Memory B cell (primary cell): ENCODE measurements at places on chromosomes 7 and 10.

DNA sequence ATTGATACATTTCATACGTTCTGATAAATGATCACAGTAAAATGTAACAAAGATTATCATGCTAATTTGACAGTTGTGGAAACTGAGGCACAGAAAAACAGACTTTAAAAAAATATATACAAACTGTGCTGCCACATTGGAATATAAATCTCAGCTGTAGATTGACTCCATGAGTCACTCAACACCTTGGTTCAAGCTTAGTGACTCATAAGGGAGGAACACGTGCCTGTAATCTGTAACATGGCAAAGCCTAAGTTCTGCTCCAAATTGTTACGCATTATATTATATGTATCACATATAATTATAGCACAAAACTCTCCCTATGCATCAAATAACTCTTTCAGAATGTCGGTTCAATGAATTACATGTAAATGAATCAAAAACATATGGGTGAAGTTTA lies 1047.5 kb downstream of the GATA3 start:
- no peaks in the 10 kb centered on the region for H3K36me3 ChIP-seq
- no peak overlapping the region for H3K4me3 ChIP-seq
- DNase-seq = no peak
- H3K27ac ChIP-seq = no peak overlapping the region
- no peaks in the 10 kb centered on the region for H3K4me1 ChIP-seq

GRCh38 chr7:159128767-159129166 lies 15.9 kb downstream of the VIPR2 start:
- no peak overlapping the region for H3K4me3 ChIP-seq
- no peak for DNase-seq
- H3K27ac ChIP-seq = no peak overlapping the region
- no peaks in the 10 kb centered on the region for H3K4me1 ChIP-seq
- peaks cover 5% of the 10 kb centered on the region for H3K27me3 ChIP-seq

GRCh38 chr10:101164020-101164419 lies 32.9 kb downstream of the TLX1 start:
- no peak overlapping the region for H3K4me3 ChIP-seq
- H3K36me3 ChIP-seq = peaks cover 2% of the 10 kb centered on the region
- H3K4me1 ChIP-seq = peaks cover 10% of the 10 kb centered on the region

- H3K27me3 ChIP-seq = no peaks in the 10 kb centered on the region
- H3K4me3 ChIP-seq = no peak overlapping the region
- H3K36me3 ChIP-seq = no peaks in the 10 kb centered on the region
- DNase-seq = no peak
- H3K27ac ChIP-seq = no peak overlapping the region
- no peaks in the 10 kb centered on the region for H3K4me1 ChIP-seq
Measured at GRCh38 chr7:11573128-11573750, 258.8 kb downstream of the THSD7A start.

- DNase-seq = no peak
- peaks cover 2% of the 10 kb centered on the region for H3K4me1 ChIP-seq
- H3K4me3 ChIP-seq = no peak overlapping the region
- H3K27ac ChIP-seq = no peak overlapping the region
Measured at GRCh38 chr10:70551466-70551865, 51.1 kb downstream of the PRF1 start.

- no peak for DNase-seq
- H3K27ac ChIP-seq = no peak overlapping the region
- H3K4me3 ChIP-seq = no peak overlapping the region
- no peaks in the 10 kb centered on the region for H3K4me1 ChIP-seq
Measured at GRCh38 chr7:109996927-109997326, 1094.0 kb upstream of the LRRN3 start.

DNA sequence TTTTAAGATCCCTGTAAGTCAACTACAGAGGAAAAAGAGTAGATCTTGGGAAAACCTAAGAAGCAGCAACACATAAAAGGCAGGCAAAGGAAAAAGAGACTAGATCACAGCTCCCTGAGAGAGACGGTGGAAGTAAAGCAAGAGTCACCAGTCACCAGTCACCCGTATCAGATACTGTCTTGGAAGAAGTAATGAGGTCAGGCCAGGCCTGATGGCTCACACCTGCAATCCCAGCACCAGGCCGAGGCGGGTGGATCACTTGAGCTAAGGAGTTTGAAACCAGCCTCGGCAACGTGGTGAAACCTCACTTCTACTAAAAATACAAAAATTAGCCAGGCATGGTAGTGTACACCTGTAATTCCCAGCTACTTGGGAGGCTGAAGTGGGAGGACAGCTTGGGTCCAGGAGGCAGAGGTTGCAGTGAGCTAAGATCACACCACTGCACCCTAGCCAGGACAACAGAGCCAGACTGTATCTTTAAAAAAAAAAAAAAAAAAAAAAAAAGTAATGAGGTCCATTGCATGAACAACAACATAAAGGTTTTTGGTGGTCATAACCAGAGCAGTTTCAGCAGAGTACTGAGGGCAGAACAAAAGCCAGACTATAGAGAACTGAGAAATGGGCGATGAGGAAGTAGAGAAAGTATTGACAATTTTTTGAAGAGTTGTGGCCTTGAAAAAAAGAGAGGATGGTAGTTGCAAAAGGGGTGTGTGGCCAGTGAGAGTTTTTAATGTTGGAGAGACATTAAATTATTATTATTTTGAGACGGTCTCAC lies 16.9 kb downstream of the ZNF713 start:
- peaks cover 14% of the 10 kb centered on the region for H3K36me3 ChIP-seq
- H3K27me3 ChIP-seq = no peaks in the 10 kb centered on the region
- peak overlapping the region; percentile 0 for H3K27ac ChIP-seq
- peaks cover 8% of the 10 kb centered on the region for H3K4me1 ChIP-seq
- no peak overlapping the region for H3K4me3 ChIP-seq

- H3K4me1 ChIP-seq = peaks cover 44% of the 10 kb centered on the region
- peaks cover 14% of the 10 kb centered on the region for H3K36me3 ChIP-seq
- no peak for DNase-seq
- no peaks in the 10 kb centered on the region for H3K27me3 ChIP-seq
- H3K27ac ChIP-seq = no peak overlapping the region
- H3K4me3 ChIP-seq = no peak overlapping the region
Measured at GRCh38 chr10:131915484-131915883, 14.7 kb downstream of the PPP2R2D start.

- H3K4me3 ChIP-seq = no peak overlapping the region
- no peak for DNase-seq
- peaks cover 2% of the 10 kb centered on the region for H3K4me1 ChIP-seq
- no peaks in the 10 kb centered on the region for H3K36me3 ChIP-seq
Measured at GRCh38 chr10:79159141-79159651, 90.4 kb downstream of the ZMIZ1 start.

- DNase-seq = no peak
- H3K27ac ChIP-seq = no peak overlapping the region
- H3K4me3 ChIP-seq = no peak overlapping the region
- H3K36me3 ChIP-seq = peaks cover 6% of the 10 kb centered on the region
Measured at GRCh38 chr7:4022265-4022664, 659.8 kb upstream of the FOXK1 start.

GRCh38 chr10:58838561-58839208 lies 326.0 kb downstream of the BICC1 start:
- no peaks in the 10 kb centered on the region for H3K36me3 ChIP-seq
- H3K27ac ChIP-seq = no peak overlapping the region
- no peaks in the 10 kb centered on the region for H3K4me1 ChIP-seq
- DNase-seq = no peak
- peaks cover 3% of the 10 kb centered on the region for H3K27me3 ChIP-seq

DNA sequence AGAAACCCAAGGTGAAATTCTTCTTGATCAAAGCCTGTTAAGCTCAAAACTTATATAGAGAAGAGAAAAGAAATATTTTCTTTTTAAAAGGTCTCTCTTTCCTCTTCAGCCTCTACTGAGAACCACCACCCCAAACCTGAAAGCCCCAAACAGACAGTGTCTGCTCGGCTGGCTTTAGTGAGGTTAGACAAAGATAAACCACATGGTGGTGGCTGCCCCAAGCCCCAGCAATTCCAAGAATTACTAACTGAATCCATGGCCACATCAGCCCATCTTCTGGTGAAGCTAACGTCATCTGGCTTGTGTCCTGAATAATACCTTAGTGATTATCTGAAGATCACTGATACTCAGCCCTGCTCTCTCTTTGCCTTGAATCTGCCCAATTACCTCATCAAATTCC lies 275.0 kb downstream of the ELMO1 start:
- H3K27ac ChIP-seq = no peak overlapping the region
- no peak for DNase-seq
- H3K36me3 ChIP-seq = peaks cover 33% of the 10 kb centered on the region

DNA sequence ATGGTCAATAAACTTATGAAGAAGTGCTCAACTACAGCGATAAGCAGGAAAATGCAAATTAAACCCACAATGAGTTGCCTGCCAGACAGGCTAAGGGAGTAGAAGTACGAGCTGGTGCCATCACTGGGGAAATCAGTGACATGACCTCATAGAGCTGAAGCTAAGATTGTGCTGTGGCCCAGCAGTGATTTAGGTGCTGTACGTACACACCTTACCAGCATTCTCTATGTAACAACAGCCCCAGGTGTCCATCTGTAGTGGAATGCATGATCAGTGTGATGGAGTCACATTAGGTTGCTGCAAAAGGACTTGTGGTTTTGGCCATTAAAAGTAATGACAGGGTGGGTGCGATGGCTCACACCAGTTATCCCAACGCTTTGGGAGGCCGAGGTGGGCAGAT lies 5.7 kb upstream of the TECPR1 start:
- no peak for DNase-seq
- H3K4me1 ChIP-seq = peaks cover 6% of the 10 kb centered on the region
- H3K27ac ChIP-seq = no peak overlapping the region
- peaks cover 34% of the 10 kb centered on the region for H3K36me3 ChIP-seq

DNA sequence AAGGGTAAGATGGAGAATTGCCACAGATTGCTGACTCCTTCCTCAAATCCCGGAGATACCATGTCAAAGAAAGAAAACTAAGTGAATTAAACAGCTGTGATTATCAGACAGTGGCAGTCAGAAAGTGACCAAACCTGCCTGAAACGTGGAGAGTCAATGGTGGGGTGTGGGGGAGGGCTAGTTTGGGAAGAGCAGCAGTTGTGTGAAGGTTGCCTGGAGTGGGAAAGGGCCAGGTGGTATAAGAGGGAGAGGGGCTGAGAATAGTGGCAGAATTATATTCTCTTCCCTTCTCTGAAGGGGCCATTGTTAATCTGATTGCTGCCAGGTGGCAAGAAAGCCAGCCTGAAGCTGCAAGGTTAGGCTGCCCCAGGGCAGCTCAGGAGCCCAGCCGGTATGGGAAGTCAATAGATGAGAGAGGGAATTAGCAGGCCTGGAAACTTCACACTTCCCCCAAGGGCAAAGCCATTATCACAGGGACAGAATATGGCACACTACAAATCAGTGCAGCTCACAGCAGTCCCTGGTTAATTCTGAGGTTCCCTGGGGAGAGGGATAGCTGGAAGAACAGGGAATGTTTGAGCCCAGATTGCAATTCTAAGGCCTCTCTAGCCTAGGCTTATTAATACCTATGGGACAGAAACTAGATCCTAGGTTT lies 83.9 kb upstream of the ITGB1 start:
- H3K27me3 ChIP-seq = peaks cover 1% of the 10 kb centered on the region
- no peak for DNase-seq
- no peaks in the 10 kb centered on the region for H3K36me3 ChIP-seq
- no peak overlapping the region for H3K27ac ChIP-seq

- no peak overlapping the region for H3K27ac ChIP-seq
- no peak overlapping the region for H3K4me3 ChIP-seq
- no peaks in the 10 kb centered on the region for H3K4me1 ChIP-seq
- no peak for DNase-seq
- peaks cover 15% of the 10 kb centered on the region for H3K27me3 ChIP-seq
Measured at GRCh38 chr7:36129048-36129534, 24.0 kb upstream of the EEPD1 start.
